ENCODE measurements at places on chromosomes 13 and 19.

DNA sequence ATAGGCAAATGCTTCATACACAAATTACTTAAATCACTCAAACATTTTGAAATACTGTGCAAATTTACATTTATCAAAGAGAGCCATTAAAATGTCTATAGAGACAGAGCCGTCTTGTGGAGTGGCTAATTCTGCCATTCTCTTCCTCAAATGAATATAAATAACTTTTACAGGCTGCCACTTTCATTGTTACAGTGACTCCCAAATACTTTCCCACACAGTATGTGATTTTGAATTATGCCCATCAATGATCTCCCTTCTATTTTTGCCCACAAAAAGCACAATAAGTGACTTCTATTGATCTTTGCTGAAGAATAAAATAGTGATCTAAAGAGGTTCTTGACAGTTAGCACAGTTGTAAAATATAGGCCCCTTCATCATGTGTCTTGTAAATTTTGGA is 1244.9 kb downstream of the PCDH17 start:
- DNase-seq = no peak

GRCh38 chr13:114087430-114087829 is 45.0 kb downstream of the RASA3 start:
- no peak for DNase-seq

DNA sequence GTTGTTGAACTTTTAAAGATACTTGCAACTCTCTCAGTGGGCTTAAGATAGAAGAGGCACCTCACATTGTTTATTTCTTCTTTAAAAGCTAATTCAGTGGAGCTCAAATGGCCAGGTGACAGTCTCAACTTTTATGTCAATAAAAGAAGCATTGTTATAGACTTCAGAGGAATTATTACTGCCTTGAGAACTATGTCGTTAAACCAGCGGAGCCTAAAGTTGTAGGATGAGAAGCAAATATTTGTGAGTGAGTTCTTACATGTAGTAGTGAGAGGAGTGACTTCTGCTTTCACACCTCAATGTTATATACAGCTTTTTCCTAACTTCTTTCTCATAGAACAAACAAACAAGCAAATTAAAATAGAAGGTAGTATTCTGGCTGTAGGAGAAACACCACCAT is 31.2 kb upstream of the DGKH start:
- DNase-seq = no peak

GRCh38 chr13:98436233-98436910 is 140.5 kb downstream of the STK24 start:
- DNase-seq = no peak

DNA sequence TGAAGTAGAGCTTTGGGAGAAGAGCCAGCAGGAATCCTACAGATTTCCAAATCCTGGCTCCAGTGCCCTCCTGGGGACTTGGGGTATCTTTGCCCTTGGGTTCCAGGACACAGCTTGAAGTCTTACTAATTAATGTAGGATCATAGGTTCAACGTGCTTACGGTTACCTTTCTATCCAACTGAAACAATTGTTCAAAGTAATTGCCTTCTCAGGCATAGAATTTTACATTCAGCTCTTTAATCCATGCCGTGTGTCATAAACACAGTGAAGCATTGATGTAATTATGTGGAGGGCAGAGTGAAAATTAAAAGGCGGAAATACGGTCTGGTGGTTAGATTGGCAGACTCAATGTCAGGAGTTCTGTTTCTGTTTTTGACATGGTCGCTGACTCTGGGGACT is 170.4 kb downstream of the COG6 start:
- DNase-seq = no peak

DNA sequence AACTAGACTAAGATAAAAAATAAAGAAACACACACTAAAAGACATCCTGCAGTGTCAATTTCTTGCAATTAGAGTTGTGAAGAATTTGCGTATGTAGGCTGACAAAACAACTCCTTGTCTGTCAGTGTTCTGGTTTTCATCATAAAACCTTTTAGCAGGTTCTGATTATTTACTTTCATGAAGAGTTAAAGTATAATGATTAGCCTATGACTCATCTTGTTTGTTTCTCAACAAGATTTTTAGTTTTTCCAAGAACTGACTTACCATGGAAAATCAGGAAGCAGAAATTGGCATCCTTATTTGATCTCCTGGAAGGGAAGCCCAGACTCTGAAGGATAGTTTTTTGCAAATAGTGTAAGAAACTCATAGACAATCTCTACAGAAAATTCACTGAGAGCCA is 848.7 kb upstream of the PCDH9 start:
- no peak for DNase-seq

GRCh38 chr13:114019367-114019766 is 45.5 kb upstream of the C13orf46 start:
- DNase-seq = peak; percentile 43

- no peak for DNase-seq
These were observed 258.4 kb downstream of the SPRY2 start for GRCh38 chr13:80082396-80083080.

DNA sequence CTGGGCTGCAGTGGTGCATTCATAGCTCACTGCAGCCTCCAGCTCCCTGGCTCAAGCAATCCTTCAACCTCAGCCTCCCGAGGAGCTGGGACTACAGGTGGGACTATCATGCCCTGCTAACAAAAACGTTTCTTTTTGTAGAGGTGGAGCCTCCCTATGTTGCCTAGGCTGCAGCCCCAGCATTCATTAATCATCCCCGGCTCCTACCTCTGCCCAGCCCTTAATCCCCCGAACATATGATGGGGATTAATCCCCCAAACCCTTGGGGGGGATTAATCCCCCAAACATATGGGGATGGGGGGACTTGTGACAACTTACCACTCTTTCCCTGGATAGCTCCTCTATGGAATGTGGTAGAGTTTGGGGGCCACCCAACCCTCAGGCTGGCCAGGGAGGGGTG is 45.9 kb downstream of the SUGP2 start:
- no peak for DNase-seq

- no peak for DNase-seq
These were observed 801 bp downstream of the MCF2L start for GRCh38 chr13:112969692-112970338.

GRCh38 chr19:39327363-39328045 is 6.8 kb upstream of the LRFN1 start:
- no peak for DNase-seq

DNA sequence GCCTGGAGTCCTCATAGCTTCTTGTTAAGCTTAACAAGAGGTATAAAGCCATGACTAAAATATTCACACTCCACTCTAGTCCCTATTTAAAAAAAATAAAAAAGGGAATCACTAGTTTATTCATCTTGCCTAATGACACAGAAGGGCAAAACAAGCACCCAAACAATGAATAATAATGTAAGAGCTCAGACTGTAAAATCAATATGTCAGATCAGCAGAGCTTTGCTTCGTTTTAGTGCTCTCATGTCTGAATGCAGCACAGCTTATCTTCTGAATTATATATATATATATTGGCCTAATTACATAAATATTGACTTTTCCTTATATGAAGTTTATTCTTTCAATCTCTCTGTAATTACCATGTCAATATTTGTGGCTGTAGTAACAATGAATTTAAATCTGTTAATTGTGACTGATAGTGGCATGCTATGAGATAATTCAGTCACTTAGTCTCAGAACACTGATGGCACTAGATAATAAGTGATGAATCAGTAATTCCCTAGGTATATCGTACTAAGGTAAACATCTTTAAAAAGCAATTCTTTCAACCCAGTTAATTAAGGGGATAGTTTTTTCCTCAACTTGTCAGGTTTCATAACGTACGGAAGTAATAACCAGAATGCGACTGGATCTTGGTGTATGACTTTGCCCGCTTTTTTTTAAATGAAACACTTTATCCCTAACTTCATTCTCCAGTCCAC is 361.9 kb upstream of the GPC6 start:
- DNase-seq = no peak

- DNase-seq = no peak
These were observed 440.0 kb downstream of the ZNF536 start for GRCh38 chr19:30812099-30812678.

DNA sequence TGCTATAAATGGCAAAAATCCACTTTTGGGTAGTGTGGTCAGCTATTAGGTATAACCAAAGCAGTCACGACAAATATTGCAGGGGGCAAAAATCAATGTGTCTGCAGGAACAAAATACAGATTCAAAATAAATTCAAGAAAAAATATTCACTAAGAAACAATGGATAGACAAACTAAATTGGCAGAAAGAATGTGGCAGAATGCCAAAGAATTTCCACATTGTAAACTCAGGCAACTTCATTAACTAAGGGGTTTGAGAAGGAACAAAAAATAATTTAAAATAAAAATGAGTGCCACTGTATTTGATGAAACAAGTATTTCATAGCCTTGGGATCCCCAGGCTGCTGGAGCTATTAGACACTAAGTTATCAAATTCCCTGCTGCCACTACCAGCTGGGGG is 193.1 kb downstream of the VWA8 start:
- no peak for DNase-seq

DNA sequence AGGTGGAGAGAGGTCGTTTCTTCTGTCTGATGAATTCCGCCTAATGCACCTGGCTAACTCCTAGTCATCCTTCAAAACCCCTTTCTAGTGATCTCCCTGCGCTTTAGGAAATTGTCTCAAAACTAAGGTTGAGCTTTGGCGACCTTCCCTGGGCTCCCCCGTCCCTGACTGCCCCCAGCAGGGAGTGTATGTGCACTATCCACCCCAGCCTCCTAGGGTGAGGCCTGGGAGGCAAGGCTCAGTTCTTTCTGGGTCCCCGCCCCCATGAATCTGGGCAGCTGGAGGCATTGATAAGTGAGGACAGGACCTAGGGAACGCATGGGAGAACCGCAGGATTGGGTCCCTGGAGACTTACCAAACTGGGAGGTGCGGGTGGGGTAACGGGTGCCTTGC is 378 bp downstream of the TLE6 start:
- no peak for DNase-seq

DNA sequence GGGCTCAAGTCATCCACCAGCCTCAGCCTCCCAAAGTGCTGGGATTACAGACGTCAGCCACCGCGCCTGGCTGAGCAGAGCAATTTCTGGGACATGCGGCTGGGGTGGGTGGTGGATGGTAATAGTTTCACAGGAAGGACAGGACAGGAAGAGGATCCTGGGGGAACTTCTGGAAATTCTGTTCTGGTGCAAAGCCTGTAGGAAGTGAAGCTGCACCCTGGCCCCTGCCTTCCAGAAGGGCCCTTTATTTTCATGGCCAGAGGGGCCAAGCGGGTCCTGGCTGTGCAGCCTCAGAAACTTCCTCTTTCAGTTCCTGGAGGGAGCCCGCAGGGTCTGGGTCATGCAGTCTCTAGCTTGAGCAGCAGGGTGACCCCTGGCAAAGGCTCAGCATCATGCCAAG is 15.7 kb downstream of the FEM1A start:
- DNase-seq = no peak

GRCh38 chr13:60348097-60348496 is 48.9 kb upstream of the TDRD3 start:
- DNase-seq = no peak

GRCh38 chr19:57477191-57478008 is at the start of gene ZNF772:
Gene ZNF772 (minus strand): TSS chr19:57477566. CDS start chr19:57477309, 257 bp downstream.
- DNase-seq = peak; percentile 58

DNA sequence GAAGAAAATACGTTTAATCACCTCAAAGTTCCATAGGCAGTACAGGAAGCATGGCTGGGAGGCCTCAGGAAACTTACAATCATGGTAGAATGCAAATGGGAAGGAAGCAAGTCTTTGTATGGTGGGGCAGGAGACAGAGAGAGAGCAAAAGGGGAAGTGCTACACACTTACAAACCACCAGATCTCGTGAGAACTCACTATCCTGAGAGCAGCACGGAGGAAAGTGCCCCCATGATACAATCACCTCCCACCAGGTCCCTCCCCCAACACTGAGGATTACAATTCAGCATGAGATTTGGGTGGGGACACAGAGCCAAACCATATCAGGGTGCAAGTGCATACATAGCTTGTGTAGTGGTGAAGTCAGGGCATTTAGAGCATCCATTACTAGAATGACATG is 92.3 kb upstream of the ANKRD10 start:
- no peak for DNase-seq

GRCh38 chr19:51799034-51799773 is 4.2 kb downstream of the FPR3 start:
- no peak for DNase-seq

DNA sequence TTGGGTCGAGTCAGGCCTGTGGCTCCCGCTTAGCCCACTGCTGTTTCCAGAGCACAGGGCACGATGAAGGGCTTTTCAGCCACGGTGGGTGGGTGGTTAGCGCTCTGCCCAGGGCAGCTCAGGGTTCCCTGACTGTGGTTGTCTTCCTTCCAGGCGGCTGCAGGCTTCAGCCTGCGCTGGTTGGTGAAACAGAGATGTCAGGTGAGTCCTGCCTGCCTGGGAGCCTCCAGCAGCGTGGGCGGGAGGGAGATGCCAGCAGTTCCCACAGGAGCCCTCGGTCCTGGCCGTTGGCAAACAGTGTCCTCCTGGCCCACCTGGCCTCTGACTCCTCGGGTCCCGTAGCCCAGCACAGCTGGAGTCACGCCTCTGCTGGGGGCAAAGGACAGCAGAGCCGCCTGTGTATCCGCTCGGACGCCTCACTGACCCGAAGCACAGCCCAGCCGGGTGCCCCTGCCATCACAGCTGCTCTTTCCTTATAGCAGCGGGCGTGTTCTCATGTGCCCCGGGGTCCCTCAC is 9.7 kb downstream of the ADAT3 start:
- no peak for DNase-seq

DNA sequence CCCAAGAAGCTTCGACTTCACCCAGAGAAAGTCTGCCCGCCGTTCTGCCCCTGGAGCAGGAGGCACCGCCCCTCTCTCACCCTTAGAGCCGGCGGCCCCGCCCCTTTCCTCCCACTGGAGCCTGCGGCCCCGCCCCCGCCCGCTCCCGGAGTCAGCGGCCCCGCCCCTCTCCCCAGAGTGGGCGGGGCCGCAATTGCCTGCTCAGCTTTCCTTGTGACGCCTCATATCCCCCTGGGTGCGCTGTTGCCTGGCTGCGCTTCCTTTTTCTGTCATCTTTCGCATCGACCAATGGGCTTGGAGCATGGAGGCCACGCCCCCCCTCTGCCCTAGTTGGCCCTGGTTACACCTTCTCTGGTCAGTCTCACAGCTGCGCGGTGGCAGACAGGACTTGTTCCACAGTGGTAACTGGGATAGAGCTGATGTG is 38.2 kb upstream of the ZNF492 start:
- DNase-seq = no peak

- DNase-seq = no peak
These were observed 12.2 kb downstream of the ERICH6B start for GRCh38 chr13:45603338-45603737.

DNA sequence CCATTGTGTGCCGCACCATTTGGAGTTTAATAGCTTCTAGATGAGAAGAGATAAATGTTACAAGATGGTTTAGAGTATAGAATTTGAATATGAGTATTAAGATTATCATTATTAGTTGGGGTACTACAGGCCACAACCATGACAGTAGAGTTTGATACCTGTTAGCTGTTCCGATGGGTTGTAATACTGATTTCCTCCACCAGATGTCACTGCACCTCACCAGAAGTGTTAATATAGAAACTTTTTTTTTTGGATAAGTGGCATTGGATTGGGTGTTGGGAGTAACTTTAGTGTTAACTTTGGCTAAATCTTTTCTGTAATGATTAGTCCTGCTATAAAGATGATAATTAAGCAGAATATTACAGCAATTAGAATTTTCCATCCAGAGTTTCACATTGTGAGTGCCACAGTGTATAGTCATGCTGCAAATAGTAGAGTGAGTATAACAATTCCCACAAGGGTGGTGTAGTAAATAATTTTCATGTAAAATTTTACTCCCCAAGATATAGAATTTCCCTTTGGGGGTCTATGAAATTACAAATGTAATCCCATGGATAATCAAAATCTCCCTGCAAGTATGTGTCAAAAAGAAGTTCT is 56.3 kb downstream of the PSG3 start:
- no peak for DNase-seq

GRCh38 chr13:113084943-113085540 is 20.5 kb upstream of the F7 start:
- DNase-seq = no peak

GRCh38 chr13:38693641-38694040 is 6.8 kb downstream of the FREM2 start:
- no peak for DNase-seq
